Right ventricle myocardium inferior (tissue), 1 donor: ENCODE measurements at places on chromosomes 1 and 21. TPM values are rescaled to one million over a fixed set of nuclear protein-coding genes. Genes with fewer than 3 reads are reported as not detected.

Gene GART
- 42.7 TPM for total RNA-seq

Gene RNF223
- total RNA-seq: not detected

DNA sequence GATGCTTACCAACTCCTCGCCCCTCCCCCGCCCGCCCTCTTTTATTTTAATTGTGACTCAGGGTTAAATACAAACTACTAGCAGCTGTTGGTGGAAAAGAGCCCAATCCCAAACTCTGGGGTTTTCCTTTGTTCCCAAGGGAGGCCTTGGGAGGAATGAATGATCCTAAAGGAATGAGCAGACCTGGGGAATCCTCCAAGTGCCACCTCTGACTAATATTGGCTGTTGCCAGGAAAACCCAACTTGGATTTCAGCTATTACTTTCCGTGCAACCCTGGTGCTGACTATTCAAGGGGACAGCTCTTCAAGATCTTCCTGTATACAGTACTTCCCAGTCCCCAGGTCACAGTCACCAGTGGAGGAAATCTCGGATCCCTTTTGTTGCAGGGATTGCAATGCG lies 1.3 kb upstream of the S100A10 start:
- DNase-seq: no peak

- no peak for DNase-seq
Observed at GRCh38 chr1:241638099-241638682, 2.0 kb downstream of the CHML start.

GRCh38 chr1:47558601-47559593 lies 121.1 kb downstream of the FOXD2 start:
- DNase-seq: no peak

Gene IGSF21
- total RNA-seq: 1.6 TPM

- DNase-seq: no peak
Observed at GRCh38 chr1:164363980-164364379, 195.0 kb upstream of the PBX1 start.

GRCh38 chr1:242139442-242139841 lies 140.5 kb upstream of the MAP1LC3C start:
- no peak for DNase-seq

Gene CCDC181
- total RNA-seq: 0.65 TPM

Gene CCDC27
- total RNA-seq: not detected

- DNase-seq: no peak
Observed at GRCh38 chr1:247386217-247386616, 29.8 kb upstream of the NLRP3 start.

DNA sequence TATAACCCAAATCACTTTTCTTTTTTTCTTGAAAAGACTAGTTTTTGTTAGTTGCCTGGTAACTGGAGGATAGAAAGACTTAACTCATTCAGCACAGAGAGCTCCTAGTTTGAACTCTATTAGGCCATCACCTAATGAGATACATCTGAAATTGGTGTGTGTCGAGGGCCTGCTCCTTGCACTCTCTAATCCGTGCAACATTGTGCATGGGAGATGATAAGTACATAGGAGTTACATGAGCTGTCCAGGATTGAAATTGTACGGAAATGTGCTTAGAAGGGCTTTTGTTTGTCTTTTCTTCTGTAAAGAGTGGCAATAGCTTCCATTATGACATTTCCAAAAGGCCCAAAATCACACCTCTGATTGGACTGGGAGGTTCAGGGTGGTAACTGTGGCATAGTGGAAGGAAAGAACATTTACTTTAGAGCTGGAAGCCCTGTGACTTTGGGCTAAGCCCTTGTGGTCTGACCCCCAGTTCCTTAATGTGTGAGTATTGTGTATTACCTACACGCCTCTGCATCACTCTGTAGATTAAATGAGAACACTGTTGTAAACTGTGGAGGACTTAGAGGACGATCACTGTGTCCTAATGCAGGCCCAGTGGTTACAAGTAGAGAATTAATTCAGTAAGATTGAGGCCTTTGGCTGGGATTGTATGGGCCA lies 71.2 kb downstream of the FGGY start:
- DNase-seq: no peak

GRCh38 chr1:117658676-117659075 lies 52.8 kb downstream of the TENT5C start:
- DNase-seq: no peak

DNA sequence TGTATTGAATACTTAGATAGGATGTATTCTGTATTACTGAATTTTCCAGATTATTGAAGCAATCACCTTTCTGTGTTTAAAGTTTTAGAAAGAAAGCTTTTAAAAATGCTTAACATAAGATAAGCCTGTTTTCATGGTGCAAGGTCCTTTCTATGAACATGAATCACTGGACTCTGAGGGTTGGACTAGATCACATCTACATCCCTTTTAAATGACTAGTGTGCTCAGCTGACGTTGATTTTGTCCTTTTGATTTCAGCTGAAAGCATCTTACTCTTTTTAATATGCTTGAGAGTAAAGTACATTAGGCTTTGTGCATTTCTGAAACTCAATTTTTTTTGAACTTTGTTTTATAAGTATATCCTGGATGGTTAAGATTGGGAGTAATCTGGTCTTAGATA lies 16.2 kb downstream of the MIER1 start:
- no peak for DNase-seq

Gene FCER1G
- total RNA-seq: 38.3 TPM

Gene FLG2
- total RNA-seq: not detected

Gene LMNA
- 288 TPM for total RNA-seq

DNA sequence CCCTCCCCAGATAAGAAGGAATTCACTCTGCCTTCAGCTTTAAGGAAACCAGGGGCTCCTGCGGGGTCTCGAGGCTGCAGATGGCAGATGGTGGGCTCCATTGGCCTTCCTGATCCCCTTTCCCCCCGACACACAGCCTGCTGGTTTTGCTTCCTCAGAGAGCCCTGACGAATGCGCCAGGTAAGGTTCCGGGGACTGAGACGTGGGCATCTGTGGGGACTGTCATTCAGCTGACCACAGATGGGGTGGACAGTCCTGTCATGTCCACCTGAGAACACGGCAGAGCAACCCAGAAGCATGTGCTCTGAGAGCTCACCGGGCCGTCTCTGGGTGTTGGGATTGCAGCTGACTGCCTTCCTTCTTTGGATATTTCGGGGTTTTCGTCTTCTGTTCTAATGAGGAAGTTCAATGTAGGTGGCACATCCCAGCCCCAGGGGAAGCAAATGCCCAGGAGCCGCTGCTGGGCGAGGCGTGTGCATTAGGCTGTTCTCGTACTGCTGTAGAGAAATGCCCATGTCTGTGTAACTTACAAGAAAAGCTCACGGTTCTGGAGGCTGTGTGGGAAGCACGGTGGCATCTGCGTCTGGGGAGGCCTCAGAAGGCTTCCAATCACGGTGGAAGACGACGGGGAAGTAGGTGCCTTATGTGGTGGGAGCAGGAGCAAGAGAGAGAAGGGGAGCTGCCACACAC lies 22.6 kb upstream of the TTC34 start:
- DNase-seq: peak; percentile 20

Gene TESK2
- total RNA-seq: 1.5 TPM

Gene LAPTM5
- total RNA-seq: 31.5 TPM

GRCh38 chr1:115746021-115746690 lies 22.4 kb downstream of the CASQ2 start:
- no peak for DNase-seq

Gene AGO4
- 16.5 TPM for total RNA-seq

- DNase-seq: peak; percentile 86
Observed at GRCh38 chr21:35204850-35205541, 155.9 kb upstream of the RUNX1 start.

Gene CELA2A
- not detected for total RNA-seq

DNA sequence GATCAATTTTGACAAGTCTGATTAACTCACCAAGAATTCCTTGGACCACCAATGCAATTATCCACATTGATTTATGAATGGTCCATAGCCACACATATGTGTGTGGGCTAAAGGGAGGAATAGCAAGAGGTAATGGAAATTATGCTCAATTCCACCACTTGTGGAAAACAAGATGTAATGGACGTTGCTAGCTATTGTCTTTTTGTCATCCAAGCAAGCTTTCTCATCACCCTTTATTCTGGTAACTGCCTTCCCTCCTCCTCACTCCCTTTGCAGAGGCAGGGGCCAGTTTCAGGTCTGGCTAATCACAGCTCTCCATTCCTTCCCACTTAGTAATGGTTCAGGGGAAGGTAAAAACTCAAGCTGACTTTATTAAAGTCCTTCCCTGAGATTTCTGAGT lies 24.7 kb upstream of the RAB3GAP2 start:
- DNase-seq: no peak
